T-cell (primary cell): ENCODE measurements at places on chromosomes 13 and 19. TPM values are rescaled to one million over a fixed set of nuclear protein-coding genes. Genes with fewer than 3 reads are reported as not detected.

The SAFB gene
- 197 TPM for total RNA-seq

The GPC5 gene
- total RNA-seq, result 0.39 TPM

The ZNF264 gene
- total RNA-seq, result 54.1 TPM

The ATP13A1 gene
- total RNA-seq, result 80.4 TPM

The ZIC2 gene
- total RNA-seq, result 0.10 TPM

The OR7C1 gene
- not detected for total RNA-seq

The ZNF837 gene
- 1.9 TPM for total RNA-seq

The FUT6 gene
- total RNA-seq, result not detected

GRCh38 chr19:29531458-29532025 lies 5.7 kb downstream of the VSTM2B start:
- peaks cover 5% of the 10 kb centered on the region for H3K27me3 ChIP-seq
- DNase-seq, result no peak
- no peak overlapping the region for H3K4me3 ChIP-seq
- H3K4me1 ChIP-seq, result peaks cover 35% of the 10 kb centered on the region

GRCh38 chr13:29294821-29295220 lies 300.7 kb downstream of the SLC7A1 start:
- H3K27ac ChIP-seq, result no peak overlapping the region
- no peaks in the 10 kb centered on the region for H3K27me3 ChIP-seq
- DNase-seq, result no peak

DNA sequence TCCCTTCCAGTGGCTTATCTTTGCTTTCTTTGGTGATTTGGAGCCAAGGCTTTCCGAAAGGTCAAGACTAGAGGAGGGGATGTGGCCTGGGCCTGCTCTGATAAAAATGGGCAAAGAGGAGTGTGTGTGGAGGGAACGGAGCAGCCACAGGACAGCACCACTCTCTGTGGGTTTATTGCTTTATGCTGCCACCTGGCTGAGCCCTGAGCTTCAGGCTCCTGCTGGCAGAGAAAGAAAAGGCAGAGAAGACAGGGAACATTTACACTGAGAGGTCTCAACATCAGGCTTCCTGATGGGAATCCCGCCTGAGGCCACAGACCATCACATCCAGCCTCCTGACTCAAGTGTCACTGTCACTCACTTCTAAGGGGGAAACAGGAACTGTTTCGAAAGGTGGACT lies 9.2 kb upstream of the GSX1 start:
- H3K27me3 ChIP-seq, result peaks cover 21% of the 10 kb centered on the region
- H3K36me3 ChIP-seq, result no peaks in the 10 kb centered on the region
- no peaks in the 10 kb centered on the region for H3K4me1 ChIP-seq
- H3K4me3 ChIP-seq, result no peak overlapping the region
- no peak for DNase-seq

GRCh38 chr19:18433015-18433691 lies 4.8 kb downstream of the ISYNA1 start:
- peak overlapping the region; percentile 23 for H3K4me3 ChIP-seq
- DNase-seq, result peak; percentile 46
- no peaks in the 10 kb centered on the region for H3K27me3 ChIP-seq
- H3K36me3 ChIP-seq, result peaks cover 15% of the 10 kb centered on the region

- no peak overlapping the region for H3K27ac ChIP-seq
- DNase-seq, result no peak
- H3K4me1 ChIP-seq, result no peaks in the 10 kb centered on the region
- peaks cover 13% of the 10 kb centered on the region for H3K27me3 ChIP-seq
- no peak overlapping the region for H3K4me3 ChIP-seq
These were observed 184.0 kb downstream of the SLC7A1 start for GRCh38 chr13:29411481-29411880.

GRCh38 chr19:19457671-19458070 lies 52.2 kb downstream of the GATAD2A start:
- no peaks in the 10 kb centered on the region for H3K27me3 ChIP-seq
- peak overlapping the region; percentile 95 for H3K27ac ChIP-seq
- no peak overlapping the region for H3K4me3 ChIP-seq

DNA sequence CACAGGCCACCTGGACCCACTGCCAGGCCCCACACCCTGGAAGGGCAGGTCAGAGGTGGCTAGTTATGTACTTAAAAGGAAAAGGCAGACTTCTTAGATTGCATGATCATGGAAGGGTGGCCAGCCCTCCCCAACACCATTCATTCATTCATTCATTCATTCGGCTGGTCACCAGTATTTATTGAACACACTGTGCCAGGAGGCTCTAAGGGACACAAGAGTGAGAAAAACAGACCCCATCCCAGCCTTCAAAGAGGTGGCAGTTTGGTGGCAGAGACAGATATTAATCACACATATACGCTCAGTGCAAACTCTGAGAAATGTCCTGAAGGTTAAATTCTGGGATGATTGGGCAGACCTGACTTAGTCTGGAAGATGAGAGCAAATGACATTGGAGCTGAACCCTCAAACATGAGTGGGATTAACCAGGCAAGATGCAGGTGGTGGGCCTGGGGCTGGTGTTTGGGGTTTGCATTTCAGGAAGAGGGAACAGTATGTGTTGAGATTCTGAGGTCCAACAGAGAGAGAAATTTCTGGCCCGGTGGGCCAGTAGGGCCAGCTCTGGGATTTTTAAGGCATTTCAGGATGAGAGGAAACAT lies 147.5 kb downstream of the ZNF536 start:
- H3K4me3 ChIP-seq, result no peak overlapping the region

DNA sequence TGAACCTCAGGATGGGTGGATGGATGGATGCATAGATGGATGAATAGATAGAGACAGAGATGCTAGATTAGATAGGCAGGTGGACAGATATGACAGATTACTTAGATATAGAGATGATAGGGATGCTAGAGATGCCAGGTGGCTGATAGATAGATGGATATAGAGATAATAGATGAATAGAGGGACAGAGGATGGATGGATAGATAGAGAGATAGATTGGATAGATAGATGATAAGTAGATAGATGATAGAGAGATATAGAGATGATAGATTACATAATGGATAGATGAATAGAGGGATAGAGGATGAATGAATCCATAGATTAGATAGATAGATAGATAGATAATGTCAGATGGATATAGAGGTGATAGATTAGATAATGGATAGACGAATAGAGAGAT lies 88.4 kb upstream of the TM9SF2 start:
- no peak for DNase-seq
- peaks cover 11% of the 10 kb centered on the region for H3K27me3 ChIP-seq
- no peak overlapping the region for H3K27ac ChIP-seq
- no peak overlapping the region for H3K4me3 ChIP-seq
- H3K36me3 ChIP-seq, result no peaks in the 10 kb centered on the region

GRCh38 chr13:100835695-100836094 lies 161.1 kb upstream of the TMTC4 start:
- no peak for DNase-seq
- H3K36me3 ChIP-seq, result no peaks in the 10 kb centered on the region
- peaks cover 4% of the 10 kb centered on the region for H3K27me3 ChIP-seq
- no peak overlapping the region for H3K4me3 ChIP-seq
- H3K4me1 ChIP-seq, result no peaks in the 10 kb centered on the region

- H3K27ac ChIP-seq, result peak overlapping the region; percentile 78
- H3K4me1 ChIP-seq, result peaks cover 29% of the 10 kb centered on the region
- peak overlapping the region; percentile 99 for H3K4me3 ChIP-seq
- peaks cover under 1% of the 10 kb centered on the region for H3K36me3 ChIP-seq
- DNase-seq, result no peak
- H3K27me3 ChIP-seq, result peaks cover 4% of the 10 kb centered on the region
These were observed 641 bp downstream of the PPP5C start for GRCh38 chr19:46347572-46347883.

GRCh38 chr13:112169941-112170822 lies 103.2 kb downstream of the SOX1 start:
- DNase-seq, result no peak
- H3K36me3 ChIP-seq, result no peaks in the 10 kb centered on the region
- peaks cover 19% of the 10 kb centered on the region for H3K27me3 ChIP-seq

GRCh38 chr13:33353210-33353609 lies 67.7 kb upstream of the STARD13 start:
- H3K27ac ChIP-seq, result no peak overlapping the region
- no peaks in the 10 kb centered on the region for H3K4me1 ChIP-seq
- H3K4me3 ChIP-seq, result no peak overlapping the region
- no peaks in the 10 kb centered on the region for H3K36me3 ChIP-seq

- no peak overlapping the region for H3K27ac ChIP-seq
- peaks cover 12% of the 10 kb centered on the region for H3K36me3 ChIP-seq
- peaks cover 5% of the 10 kb centered on the region for H3K4me1 ChIP-seq
- no peak for DNase-seq
- H3K27me3 ChIP-seq, result peaks cover 4% of the 10 kb centered on the region
These were observed 516 bp downstream of the ZNF175 start for GRCh38 chr19:51571599-51571998.

DNA sequence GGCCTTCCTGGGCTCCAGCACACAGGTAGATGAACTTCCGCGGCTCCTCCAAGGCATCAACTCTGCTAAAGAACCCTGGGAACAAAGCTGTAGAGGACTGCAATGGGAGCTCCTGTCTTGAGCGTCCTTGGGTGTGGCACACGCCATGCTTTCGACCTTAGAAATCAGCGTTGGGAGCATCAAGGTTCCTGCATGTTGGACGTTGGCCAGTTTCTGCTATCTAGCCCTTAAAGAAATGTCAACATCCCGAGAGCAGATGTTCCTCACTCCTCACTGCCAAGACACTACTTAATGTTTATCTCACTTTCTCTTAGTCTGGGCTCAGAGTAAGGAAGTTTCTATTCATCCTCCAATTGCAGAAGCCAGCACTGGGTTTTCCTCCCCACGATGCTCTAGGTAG lies 70.6 kb upstream of the MEDAG start:
- H3K4me3 ChIP-seq, result no peak overlapping the region
- no peak overlapping the region for H3K27ac ChIP-seq
- no peaks in the 10 kb centered on the region for H3K4me1 ChIP-seq
- no peak for DNase-seq
- H3K36me3 ChIP-seq, result no peaks in the 10 kb centered on the region

- no peaks in the 10 kb centered on the region for H3K4me1 ChIP-seq
- no peak overlapping the region for H3K4me3 ChIP-seq
- no peaks in the 10 kb centered on the region for H3K36me3 ChIP-seq
- H3K27me3 ChIP-seq, result no peaks in the 10 kb centered on the region
- DNase-seq, result no peak
These were observed 32.8 kb downstream of the PEPD start for GRCh38 chr19:33488826-33489225.

DNA sequence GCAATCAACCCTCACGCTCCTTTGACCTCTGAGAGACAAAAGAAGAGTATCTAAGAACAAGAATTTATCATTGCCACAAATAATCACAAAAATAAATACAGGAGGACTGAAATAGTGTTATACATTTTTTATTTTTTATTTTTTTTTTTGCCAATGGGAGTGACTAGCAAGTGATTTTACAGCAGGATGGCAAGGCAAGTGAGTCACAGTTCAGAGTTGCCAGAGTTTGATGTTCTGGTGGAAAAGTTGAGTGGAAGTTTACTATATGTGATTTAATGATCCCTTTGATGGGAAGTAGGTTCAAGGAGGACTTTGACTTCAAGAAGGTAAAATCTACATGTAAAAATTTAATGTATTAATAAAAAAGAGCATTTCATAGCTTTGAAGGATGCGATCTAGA lies 2691.4 kb downstream of the PCDH9 start:
- no peaks in the 10 kb centered on the region for H3K36me3 ChIP-seq
- no peak overlapping the region for H3K4me3 ChIP-seq
- DNase-seq, result no peak
- H3K4me1 ChIP-seq, result no peaks in the 10 kb centered on the region
- H3K27ac ChIP-seq, result no peak overlapping the region

DNA sequence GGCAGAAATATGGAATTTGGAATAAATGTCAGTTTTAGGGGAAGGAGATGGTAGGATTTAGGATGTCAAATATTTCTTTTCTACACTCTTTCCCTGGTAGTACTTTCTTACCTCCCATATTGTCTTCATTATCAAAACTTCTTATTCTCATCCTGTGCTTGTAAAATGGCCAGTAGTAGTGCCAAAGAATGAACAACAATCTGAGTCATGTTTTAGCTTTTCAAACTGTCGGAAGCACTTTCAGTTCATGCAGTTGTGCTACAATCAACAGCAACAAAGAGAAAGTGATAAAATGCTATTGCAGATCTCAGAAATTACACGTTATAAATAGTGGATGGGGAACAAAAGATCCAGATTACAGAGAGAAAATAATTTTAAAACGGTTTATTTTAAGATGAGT lies 193.7 kb upstream of the RXFP2 start:
- DNase-seq, result no peak
- no peaks in the 10 kb centered on the region for H3K36me3 ChIP-seq
- no peak overlapping the region for H3K27ac ChIP-seq
- no peaks in the 10 kb centered on the region for H3K4me1 ChIP-seq

GRCh38 chr13:74675972-74676371 lies 541.8 kb upstream of the KLF12 start:
- H3K27ac ChIP-seq, result no peak overlapping the region
- no peaks in the 10 kb centered on the region for H3K36me3 ChIP-seq
- no peaks in the 10 kb centered on the region for H3K27me3 ChIP-seq
- H3K4me1 ChIP-seq, result no peaks in the 10 kb centered on the region
- no peak for DNase-seq

DNA sequence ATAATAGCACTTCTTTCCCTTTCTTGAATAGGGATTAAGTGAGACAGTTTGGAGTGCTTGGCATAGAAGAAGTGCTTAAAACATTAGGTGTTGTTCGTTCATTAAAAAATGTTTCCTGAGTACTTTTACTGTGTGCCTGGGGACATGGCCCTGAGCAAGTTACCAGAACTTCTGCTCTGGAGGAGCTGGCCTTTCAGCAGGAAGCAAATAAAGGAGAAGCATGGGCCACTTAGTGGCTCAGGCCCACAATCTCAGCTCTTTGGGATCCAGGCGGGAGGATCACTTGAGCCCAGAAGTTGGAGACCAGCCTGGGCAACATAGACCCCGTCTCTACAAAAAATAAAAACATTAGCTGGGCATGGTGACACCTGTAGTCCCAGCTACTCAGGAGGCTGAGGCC lies 5.7 kb downstream of the DNM2 start:
- H3K27ac ChIP-seq, result no peak overlapping the region
- no peaks in the 10 kb centered on the region for H3K27me3 ChIP-seq
- DNase-seq, result no peak
- H3K4me3 ChIP-seq, result no peak overlapping the region
- H3K4me1 ChIP-seq, result peaks cover 84% of the 10 kb centered on the region
- H3K36me3 ChIP-seq, result no peaks in the 10 kb centered on the region

DNA sequence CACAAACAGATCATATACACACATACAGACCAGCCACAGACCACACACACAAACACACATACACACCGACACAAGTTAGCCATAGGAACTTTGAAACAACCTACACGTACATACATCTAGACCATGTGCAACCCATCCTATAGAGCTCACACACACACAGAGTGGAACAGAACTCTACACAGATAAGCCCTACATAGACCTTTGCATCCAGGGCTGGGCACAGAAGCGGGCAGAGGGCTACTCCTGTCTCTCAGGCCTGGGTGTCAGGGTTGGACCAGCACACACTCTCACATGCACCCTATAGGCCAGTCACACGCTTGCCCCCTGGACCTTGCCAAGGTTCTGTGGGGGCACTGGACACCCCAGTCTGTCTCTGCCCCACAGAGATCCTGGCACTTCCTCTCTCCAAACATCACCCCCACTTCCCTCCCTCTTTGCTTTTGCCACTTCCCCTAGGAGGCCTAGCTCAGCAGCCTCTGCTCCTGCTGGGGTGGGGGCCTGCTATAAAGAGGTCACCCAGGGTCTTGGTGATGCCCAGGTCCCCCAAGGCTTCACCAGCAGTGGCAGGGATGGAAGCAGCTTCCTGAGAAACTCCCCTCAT lies 5.8 kb upstream of the JUNB start:
- DNase-seq, result no peak
- peaks cover 77% of the 10 kb centered on the region for H3K4me1 ChIP-seq
- no peaks in the 10 kb centered on the region for H3K36me3 ChIP-seq
- no peaks in the 10 kb centered on the region for H3K27me3 ChIP-seq

- no peak for DNase-seq
- H3K27ac ChIP-seq, result no peak overlapping the region
- H3K4me1 ChIP-seq, result peaks cover 26% of the 10 kb centered on the region
- H3K27me3 ChIP-seq, result no peaks in the 10 kb centered on the region
These were observed 7.0 kb downstream of the GPR18 start for GRCh38 chr13:99250982-99251825.
